ENCODE measurements at places on chromosomes 1 and 21.

- no peak for DNase-seq
These were observed 154.2 kb upstream of the NRIP1 start for GRCh38 chr21:15219039-15219438.

DNA sequence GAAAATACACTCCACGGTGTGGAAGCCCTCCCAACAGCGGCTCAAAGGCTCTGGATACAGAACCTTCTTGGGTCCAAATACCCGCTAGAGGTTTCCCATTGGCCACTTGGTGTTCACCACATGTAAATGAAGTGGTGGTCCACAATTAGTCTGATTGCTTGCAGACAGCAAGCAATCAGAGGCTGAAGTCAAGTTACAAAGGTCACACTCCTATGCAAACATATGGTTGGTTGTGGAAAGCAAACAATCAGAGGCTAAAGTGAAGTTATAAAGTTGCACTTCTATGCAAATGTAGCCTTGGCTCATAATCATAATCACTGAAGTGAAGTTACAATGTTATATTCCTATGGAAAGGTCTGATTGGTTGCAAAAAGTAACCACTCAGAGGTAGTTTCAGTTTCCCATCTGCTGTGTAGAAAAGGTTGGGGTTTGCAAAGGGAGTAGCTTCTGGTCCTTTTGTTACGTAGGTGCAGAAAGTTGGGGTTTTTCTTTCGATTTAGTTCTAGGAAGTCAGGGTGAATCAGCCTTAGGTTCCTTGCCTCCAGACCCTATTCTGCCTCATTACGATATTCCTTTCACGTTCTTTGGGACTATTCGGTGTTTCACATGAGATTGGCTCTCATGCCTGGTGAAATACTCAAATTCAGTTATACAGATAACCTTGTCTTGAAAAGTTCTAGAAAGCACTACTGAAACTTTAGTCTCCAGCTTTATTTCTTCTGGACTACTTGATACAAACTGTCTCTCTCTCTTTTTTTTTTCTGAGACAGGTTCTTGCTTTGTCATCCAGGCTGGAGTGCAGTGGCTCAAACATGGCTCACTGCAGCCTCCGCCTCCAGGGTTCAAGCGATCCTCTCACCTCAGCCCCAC is 36.7 kb upstream of the MTF2 start:
- DNase-seq, result peak; percentile 12

GRCh38 chr1:204703268-204703664 is 17.7 kb upstream of the LRRN2 start:
- no peak for DNase-seq

- peak; percentile 1 for DNase-seq
These were observed 639 bp upstream of the SPATA1 start for GRCh38 chr1:84505493-84506001.

GRCh38 chr1:218297867-218298266 is 12.8 kb downstream of the RRP15 start:
- no peak for DNase-seq

- no peak for DNase-seq
These were observed 198.6 kb downstream of the SIPA1L2 start for GRCh38 chr1:232431326-232431725.

GRCh38 chr1:3638676-3639075 is 11.2 kb downstream of the WRAP73 start:
- no peak for DNase-seq

DNA sequence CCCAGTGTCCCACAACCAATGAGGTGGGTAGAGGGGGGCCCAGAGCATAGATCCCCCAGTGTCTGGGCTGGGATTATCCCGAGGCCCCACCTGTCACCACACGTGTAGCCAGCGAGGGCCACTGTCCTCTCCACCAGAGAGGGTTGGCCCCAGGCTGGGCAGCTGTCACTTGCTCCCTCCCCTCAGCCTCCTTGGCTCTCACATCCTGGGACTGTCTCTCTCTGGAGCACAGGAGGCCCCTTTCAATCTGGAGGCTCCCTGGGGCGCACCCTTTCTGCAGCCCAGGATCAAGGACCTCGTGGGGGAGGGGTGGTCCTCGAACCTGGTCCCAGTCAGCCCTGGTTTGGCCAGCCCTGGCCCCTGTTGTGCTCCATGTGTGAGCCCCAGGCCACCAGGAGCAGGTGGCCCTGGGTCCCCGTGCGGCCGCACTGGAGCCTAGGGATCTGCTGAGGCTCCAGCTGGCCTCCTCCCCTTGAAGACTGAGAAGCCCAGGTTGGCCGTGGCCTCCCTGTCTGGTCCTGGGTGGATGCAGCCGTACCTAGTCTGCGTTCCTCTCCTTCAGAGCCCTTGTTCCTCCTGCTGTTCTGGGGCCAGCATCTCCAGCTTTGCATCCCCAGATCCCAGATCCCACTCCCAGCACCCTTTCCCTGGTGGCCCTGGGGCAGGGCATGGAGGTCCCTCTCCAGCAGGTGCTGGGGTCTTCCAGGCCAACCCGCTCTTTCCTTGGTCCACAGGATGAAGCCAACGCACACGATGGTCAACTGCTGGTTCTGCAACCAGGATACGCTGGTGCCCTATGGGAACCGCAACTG is 6.7 kb downstream of the TMEM201 start:
- no peak for DNase-seq

- DNase-seq, result no peak
These were observed 223.1 kb downstream of the RPS6KC1 start for GRCh38 chr1:213274140-213274539.

- DNase-seq, result no peak
These were observed 21.1 kb downstream of the MAN1A2 start for GRCh38 chr1:117388328-117388727.

GRCh38 chr1:79791488-79792218 is 785.1 kb upstream of the ADGRL4 start:
- DNase-seq, result no peak

GRCh38 chr21:42003051-42003461 is 7.1 kb downstream of the ZBTB21 start:
- DNase-seq, result no peak

DNA sequence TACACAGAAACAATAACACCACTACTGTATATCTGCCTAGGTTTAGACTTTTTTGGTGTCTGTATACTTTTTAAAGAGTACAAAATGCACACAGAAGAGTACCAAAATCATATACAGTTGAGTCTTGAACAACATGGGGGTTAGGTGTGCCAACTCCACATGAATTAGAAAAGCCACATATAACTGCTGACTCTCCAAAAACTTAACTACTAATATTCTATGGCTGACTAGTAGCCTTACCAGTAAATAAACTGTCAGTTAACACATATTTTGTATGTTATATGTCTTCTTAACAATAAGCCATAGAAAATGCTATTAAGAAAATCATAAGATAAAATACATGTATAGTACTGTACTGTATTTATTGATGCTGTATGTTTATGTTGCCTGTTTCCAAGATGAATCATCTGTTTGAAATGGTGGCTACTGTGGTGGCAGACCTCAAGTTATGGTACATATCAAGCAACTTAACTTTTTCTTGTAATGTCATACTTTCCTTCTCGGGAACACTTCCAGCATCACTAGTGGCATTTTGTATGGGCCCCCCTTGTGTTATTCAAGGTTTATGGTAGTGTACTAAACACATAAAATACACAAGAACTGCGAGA is 71.2 kb downstream of the LHX4 start:
- DNase-seq, result no peak

- no peak for DNase-seq
These were observed 103.9 kb upstream of the DNAH14 start for GRCh38 chr1:224825525-224826000.

DNA sequence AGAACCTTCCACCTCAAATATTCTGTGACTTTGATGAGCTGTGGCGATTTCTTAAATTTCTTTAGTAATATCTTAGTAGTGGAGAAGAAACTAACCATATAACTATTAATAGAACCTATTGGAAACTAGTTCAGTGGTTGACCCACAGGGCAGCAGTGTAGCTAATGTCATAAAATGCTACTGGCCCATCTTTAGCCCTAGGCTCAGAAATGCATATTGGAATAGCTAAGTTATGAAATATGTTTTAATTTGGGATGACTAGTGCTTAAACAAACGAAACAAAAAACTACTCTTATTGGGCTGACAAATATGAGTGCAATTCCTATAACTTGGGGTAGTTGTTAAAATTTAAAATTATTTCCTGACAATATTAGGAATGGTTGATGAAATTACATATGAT is 20.2 kb downstream of the MACO1 start:
- DNase-seq, result no peak

DNA sequence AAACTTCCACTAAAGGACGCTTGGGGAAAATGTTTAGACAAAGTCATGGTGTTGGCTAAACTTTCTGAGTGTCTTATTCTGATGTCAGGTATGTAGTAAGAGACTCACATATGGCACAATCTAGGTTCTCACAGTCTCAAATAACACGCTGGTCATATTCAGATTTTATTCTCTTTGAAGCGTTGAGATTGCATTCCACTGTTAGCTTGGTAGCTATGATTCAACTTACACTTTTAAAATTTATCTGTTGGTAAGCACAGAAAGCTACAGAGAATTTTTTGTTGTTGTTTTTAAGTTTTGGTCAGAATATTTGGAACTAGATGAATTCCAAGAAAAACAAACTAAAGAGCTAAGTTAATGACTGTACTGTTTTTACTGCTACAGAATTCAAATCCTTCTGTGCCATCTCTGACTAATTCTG is 126.7 kb downstream of the PRRX1 start:
- DNase-seq, result no peak

- DNase-seq, result no peak
These were observed 61.2 kb downstream of the ANKRD13C start for GRCh38 chr1:70293186-70293843.

DNA sequence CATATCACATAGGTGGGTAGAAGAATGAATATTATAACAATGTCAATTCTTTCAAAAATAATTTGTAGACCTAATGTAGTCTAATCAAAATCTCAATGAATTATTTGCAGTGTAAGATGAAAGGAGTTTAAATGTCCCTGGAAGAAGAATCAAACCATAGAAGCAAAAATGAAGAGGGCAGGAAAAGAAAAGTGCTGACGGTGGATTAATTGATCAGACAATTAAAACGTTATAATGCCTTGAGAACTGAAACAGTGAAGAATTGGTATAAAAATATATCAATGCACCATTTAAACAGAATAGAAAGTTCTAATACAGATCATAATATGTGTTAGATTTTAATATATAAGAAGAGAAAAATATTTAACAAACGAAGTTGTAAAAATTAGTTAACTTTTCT is 109.8 kb downstream of the TYW3 start:
- DNase-seq, result no peak

GRCh38 chr1:17575797-17576518 is 36.5 kb downstream of the ARHGEF10L start:
- no peak for DNase-seq

GRCh38 chr1:27438621-27439061 is 46.2 kb downstream of the GPR3 start:
- DNase-seq, result no peak

DNA sequence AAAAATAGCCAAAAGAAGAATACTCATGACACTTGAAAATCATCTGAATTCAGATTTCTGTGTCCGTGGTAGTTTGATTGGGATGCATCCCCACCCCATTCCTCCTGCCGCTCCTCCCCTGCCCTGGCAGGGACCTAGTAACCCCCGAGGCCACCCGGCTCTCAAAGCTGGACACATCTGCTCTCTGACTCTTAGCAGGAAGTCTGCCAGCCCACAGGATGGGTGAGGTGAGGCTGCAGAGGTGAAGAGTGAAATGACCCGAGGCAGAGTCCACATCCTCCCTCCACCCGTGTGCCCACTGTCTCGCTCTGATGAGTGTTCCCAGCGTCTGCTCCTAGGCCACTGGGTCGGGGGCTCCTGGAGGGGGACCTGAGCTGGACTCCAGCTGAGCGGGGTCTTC is 308.5 kb upstream of the VAMP3 start:
- DNase-seq, result no peak

DNA sequence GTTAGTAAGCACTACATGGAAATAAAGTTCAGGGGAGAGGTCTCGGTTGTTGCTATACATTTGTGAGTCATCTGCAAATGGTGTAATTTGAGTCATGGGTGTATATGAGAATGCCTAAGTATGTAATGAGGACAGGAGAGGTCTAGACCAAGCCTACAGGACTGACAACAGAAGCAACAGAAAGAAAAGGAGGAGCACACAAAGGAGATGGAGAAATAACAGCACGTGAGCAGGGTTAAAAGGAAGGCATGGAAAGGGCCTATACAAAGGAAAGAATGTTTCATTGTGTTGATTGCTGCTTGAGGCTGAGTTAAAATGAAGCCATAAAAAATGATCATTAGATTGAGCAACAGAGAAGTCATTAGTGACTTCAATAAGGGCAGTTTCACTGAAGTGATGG is 28.0 kb upstream of the PRKAA2 start:
- DNase-seq, result no peak

- no peak for DNase-seq
These were observed 44.4 kb downstream of the SMG7 start for GRCh38 chr1:183516725-183517124.

- no peak for DNase-seq
These were observed 107.2 kb downstream of the C1orf21 start for GRCh38 chr1:184493987-184494388.

GRCh38 chr1:1287288-1288110 is 7.3 kb downstream of the SCNN1D start:
- no peak for DNase-seq

GRCh38 chr21:34513129-34513675 is 1.2 kb upstream of the KCNE1 start:
- DNase-seq, result no peak

DNA sequence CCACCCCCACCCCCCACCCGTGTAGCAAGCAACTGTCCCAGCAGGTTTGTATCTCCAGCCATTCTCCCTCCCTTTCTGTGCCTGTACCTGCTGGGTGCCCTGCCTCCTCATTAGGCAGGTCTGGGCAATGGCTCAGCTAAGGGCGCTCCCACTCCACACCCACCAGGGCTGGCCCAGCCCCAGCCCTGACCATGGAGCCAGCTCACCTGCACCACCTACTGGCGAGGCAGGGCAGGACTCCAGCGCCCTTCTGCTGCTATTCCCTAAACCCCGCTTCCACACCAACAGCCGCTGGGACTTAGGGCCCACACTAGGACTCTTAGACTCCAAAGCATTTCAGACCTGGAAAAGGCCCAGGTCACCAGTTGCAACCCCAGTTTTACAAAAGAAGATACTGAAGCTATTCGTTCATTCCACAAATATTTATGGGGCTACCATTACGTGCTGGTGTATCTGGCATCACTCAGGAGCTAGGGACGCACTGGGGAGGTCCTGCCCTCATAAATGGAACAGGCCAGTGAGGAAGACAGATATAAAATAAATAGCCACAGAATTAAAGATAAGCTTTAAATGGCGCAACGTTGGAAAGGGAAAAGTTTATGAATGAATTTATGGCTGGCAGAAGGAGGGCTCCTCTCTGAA is 24.0 kb downstream of the PGLYRP3 start:
- no peak for DNase-seq

GRCh38 chr1:201317551-201317950 is 34.2 kb downstream of the PKP1 start:
- DNase-seq, result no peak

- no peak for DNase-seq
These were observed 5.8 kb downstream of the OR6P1 start for GRCh38 chr1:158564608-158565007.

GRCh38 chr21:31216206-31216605 is 127.9 kb downstream of the TIAM1 start:
- no peak for DNase-seq

GRCh38 chr1:87942165-87942564 is 613.5 kb downstream of the LMO4 start:
- no peak for DNase-seq

GRCh38 chr1:40803902-40804301 is 20.3 kb downstream of the KCNQ4 start:
- DNase-seq, result no peak

GRCh38 chr1:214447557-214447871 is 103.9 kb downstream of the PTPN14 start:
- DNase-seq, result no peak

GRCh38 chr1:26991310-26992116 is 2.0 kb upstream of the TRNP1 start:
- DNase-seq, result no peak

- DNase-seq, result no peak
These were observed 411.6 kb downstream of the SMYD3 start for GRCh38 chr1:246095443-246095842.
